ENCODE measurements at places on chromosomes 13 and 19.

- DNase-seq = no peak
Observed at GRCh38 chr13:79212064-79212619, 193.9 kb downstream of the RBM26 start.

GRCh38 chr13:105058517-105058916 lies 1476.9 kb downstream of the EFNB2 start:
- DNase-seq = no peak

- DNase-seq = no peak
Observed at GRCh38 chr13:113959198-113959597, 14.7 kb downstream of the C13orf46 start.

- DNase-seq = no peak
Observed at GRCh38 chr19:4800591-4801081, 9.1 kb downstream of the FEM1A start.

DNA sequence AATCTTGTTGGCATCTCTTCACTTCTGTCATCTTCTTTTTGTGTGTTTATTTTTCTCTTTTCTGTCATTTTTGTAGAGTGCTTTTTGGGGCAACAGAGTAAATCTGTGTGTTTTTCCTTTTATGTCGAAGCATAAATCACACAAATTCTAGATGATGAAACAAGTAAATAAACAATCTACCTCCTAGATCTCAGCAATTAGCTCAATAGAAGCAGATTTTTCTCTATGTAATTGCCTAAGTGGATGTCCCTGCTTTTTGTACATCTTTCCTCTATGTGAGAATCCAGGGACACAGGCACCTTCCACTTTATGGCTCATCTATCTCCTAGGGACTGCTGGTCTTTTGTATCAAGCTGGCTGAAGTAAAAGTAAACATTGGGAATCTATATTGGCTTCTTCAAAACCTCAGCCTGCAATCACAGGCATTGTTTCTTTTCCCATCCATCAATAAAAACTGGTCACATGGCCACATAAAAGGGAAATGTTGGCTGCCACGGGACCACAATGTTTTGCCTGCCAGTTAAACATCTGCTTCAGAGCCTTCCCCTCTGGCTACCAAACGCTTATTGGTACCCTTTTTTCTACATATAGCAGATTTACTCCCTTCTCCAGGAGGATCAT lies 323.8 kb downstream of the LMO7 start:
- no peak for DNase-seq

DNA sequence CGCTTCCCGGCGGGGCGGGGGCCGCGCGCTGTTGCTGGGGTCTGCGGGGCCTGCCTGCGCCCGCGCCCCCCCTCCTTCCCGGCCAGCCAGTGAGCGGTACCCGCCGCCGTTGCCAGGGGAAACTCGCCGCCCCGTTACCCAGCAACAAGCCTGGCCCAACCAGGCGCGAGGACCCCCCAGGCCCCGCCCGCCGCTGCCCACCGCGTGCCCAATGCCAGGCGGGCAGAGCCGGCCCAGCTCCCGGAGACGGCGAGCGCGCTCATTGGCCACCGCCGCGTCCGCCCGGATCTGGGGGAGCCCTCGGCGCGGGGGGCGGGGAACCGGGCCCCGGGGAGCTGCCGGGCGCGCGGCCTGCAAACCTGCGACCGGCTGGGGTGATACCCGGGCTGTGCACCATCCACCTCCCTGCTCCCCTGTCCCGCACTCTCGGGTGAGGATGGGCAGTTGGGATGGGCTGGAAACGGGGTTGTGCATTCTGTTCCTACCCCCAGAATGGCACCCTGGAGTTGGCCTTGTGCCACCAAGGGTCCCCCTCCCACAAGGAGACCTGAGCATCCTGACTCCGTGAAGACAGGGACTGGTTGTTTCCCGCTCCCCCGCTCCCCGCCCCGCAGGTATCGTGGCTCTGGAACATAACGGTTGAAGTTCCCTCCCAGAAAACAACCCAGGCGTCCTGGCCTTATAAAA lies 8.8 kb upstream of the BBC3 start:
- DNase-seq = no peak

GRCh38 chr13:41562541-41563178 lies 105.3 kb downstream of the RGCC start:
- no peak for DNase-seq

DNA sequence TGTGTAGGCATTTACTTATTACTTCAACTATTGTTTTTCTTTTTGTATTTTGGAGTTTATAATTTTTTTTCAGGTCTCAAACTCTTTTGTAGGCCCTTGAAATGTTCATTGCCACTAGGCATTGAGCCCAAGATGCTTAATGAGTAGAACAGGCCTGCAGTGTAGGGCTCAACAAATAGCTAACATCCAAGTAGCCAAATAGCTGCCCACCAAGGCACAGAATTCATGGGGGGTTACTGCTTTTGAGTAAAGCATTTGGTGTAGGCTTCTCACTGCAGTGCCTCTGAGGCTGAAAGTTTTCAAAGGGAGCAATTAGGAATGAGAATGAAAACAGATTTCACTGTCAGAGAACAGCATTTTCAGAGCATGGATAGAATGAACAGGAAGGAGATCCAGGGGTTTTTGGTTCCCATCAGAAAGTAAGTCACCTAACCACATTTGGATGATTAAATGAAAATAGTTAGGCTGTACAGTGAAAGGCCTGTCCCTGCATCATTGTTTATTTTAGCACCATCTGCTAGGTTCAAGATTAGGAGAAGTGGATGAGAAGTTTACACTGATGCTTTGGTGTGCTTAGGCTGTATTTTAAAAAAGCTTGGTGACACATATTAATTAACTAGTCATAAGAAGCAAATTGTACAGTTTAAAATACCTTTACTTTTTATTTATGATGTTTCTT lies 61.0 kb downstream of the EDNRB start:
- no peak for DNase-seq

- DNase-seq = no peak
Observed at GRCh38 chr13:33869005-33869404, 51.1 kb downstream of the RFC3 start.

DNA sequence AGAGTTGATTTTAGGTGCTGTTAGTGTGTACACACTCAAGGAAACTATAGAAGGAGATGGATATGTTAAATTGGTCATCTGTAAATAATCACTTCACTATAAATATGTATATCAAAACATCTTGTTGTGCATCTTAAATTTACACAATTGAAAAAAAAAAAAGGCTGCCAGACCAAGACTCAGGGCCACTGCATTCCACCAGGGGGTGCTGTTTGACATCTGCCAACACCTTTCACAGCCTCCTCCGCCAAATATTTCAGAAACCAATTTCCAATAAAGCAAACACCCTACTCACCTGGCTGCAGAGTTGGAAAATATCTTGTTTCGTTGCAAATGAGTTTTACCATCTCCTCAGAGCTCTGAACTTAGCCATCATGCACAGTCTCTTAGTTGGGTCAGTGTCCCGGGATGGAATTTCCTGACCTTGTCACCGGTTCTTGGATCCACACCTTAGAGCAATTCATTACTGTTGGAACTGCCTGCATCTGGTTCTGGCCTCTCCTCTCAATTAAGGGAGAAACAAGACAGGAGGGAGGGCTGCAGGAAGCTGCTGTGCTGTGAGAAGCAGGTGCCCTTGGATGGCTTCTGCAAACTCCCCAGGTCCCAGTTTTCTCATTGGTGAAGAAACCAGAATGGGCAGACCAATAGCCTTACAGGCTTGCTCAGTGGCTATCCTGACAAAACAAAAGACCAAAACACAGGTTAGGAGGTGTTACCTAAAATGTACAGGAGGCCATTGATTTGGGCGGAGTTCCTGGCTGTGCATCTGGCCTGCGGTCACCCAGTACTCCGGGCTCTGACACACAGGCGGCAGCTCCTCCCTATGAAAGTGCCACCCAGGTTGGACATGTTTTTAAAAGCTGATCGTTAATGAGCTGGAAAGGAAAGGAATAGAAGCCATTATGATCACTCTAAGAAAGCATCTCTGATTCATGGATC lies 746.6 kb downstream of the UQCRFS1 start:
- peak; percentile 52 for DNase-seq
